ENCODE measurements at places on chromosomes 3 and 15.

- DNase-seq = no peak
These were observed 7.3 kb downstream of the PAQR5 start for GRCh38 chr15:69305933-69306568.

GRCh38 chr3:25423780-25424588, 4.1 kb upstream of the RARB start:
- DNase-seq = no peak

DNA sequence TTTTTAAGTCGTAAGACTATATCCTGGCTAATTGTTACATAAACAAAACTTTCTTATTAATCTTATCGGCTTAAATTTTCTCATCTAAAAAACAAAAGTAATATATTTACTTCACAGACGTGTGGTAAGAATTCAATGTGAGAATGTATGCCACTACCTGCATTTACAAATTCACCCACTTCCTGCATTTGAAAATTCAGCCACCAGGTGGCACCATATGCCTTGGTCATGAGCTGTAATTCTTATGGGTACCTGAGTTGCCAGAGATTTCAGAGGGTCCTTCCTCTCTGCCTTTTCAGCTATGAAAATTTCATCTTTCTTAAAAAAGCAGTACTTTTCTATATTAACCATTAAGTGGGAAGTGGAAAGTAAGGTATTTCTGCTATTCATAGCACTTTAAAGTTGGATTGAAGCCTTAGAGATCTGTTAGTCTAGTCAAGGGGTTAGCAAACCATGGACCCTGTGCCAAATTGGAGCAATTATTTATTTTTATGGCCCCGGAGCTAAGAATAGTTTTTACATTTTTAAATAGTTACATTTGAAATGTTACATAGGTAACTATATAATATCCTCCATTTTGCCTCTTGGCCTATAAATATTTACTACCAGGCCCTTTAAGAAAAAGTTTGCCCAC, 127.8 kb downstream of the HCN4 start:
- peak; percentile 12 for DNase-seq

DNA sequence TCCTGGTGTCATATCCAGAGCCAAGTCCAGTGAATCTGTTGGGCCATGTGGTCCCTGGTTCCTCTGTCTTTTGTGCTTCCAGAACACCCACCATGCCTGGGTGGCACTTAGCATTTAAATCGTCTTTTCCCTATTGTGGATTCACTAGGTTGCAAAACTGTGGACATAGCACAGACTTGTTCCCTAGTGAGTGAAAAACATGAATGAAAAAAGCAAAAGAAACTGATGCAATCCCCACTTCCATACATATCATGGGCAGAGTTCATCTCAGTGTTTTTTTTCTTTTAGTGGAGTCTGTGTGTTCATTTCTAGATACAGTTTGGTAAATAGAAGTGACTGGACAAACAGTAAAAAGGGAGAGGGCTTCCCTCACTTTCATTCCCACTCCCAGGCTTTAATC, 170.5 kb downstream of the SLCO3A1 start:
- DNase-seq = no peak

DNA sequence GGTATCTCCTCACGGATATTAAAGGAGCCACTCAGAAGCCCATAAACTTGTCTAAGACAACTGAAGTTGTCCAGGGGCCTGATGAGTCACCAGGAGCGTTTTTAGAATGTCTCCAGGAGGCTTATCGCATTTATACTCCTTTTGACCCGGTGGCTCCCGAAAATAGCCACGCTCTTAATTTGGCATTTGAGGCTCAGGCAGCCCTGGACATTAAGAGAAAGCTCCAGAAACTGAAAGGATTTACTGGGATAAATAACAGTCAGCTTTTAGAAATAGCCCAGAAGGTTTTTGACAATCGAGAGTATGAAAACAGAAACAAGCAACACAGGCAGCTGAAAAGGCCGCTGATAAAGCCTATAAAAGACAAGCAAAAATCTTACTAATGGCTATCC, 4.1 kb downstream of the DET1 start:
- no peak for DNase-seq

- DNase-seq = no peak
These were observed 11.0 kb upstream of the ADCY5 start for GRCh38 chr3:123459862-123460261.

DNA sequence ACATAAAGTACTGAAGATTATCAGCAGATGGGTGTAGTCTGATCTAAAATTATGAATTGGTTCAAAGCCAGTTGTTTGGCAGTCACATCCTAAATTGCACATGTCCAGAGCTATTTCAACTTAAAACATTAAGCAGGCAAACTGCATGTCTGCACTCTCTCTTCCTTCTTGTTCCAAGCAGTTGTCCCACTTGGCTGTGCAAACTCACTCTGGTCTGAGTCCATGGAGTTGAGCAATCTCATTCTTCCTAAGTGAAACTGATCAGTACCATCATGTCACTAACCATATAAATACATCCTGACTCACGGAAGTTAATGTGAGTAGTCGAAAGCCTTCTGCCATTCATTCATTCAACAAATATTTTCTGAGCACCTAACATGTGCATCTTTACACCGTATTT, 353.0 kb downstream of the ROBO1 start:
- DNase-seq = peak; percentile 49

DNA sequence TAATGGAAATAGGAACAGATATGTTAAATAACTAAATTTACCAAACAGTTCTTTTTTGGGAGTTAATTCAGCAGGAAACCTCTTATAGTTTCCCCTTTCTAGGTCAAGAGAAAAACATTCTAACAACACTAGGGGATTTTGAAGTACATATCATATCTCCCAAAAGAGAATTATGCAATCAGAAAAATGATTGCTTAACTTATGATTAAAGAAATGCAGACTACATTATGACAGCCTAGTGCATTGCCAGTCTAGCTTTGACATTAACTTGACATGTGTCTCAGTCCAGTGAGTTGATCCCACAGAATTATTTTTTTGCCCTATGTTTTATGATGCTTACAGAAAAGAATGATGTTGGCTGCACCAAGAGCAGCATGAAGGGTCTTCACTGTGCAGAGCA, 31.7 kb upstream of the NPHP3 start:
- no peak for DNase-seq

- DNase-seq = no peak
These were observed 589 bp upstream of the MAPKBP1 start for GRCh38 chr15:41773729-41774061.

GRCh38 chr15:31758126-31758525, 272.2 kb upstream of the CHRNA7 start:
- DNase-seq = no peak

DNA sequence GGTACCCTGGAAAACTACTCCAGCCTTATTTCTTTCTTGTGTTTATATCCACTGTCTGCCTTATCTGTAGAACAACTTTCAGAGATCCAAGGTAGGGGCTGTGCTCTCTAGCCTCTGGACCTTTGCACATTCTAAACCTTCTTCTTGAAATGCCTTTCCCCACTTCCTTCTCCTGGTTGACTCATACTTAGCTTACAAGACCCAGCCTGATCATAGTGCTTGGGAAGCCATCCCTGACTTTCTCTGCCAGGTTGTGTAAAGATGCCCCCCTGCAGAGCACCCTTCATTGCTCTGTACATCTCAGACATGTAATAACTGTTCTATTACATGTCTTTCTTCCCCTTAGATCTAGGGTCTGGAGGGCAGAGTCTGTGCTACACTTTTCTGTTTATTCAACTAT, 50.1 kb downstream of the PPM1L start:
- DNase-seq = no peak

DNA sequence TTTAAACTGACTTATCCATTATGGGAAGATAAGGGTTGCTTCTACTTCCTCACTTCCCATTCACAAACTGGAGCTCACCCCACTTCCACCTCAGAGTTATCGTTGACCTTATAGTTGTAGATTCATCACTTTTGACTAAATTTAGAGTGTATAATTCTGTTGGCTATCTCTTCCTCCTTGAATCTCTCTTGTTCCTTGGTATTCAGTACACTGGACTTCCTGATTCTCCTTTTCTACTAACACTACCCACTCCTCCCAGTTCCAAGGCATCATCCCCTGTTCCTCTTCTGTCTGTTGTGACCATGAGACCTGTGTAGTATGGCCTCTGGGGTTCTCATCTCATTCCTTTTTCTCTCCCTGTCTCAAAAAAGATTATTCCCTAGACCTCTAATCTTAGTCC, 5.9 kb upstream of the GPR87 start:
- DNase-seq = no peak

GRCh38 chr3:72163809-72164634, 379.1 kb upstream of the PROK2 start:
- no peak for DNase-seq

DNA sequence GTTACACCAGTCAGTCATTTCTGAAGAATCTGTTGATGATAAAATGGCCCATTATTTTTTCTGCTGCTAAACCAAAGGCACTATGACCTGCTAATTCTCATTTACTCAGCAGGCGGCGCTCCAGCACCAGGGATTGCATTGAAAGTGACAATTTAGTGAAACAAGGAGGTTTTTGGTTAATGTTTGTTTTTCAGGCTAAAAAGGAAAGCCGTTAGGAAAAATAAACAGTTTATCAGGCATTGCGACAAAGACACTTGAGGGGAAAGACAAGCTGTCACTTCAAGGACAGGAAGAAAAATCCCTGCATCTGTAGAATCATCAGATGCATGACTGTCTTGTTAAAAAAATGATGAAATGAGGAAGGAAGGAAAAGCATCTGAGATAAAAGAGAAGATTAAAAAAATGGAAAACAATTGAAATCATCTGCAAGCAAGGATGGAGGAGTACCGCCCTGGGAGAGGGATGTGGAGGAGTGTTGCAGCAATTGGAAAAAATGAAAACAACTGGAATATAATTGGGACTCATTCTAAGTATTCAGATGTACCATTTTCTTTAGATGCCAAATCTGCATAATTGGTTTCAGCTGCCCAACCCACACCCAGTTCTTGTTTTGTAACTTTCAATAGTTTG, 54.0 kb downstream of the NR1D2 start:
- DNase-seq = peak; percentile 38

DNA sequence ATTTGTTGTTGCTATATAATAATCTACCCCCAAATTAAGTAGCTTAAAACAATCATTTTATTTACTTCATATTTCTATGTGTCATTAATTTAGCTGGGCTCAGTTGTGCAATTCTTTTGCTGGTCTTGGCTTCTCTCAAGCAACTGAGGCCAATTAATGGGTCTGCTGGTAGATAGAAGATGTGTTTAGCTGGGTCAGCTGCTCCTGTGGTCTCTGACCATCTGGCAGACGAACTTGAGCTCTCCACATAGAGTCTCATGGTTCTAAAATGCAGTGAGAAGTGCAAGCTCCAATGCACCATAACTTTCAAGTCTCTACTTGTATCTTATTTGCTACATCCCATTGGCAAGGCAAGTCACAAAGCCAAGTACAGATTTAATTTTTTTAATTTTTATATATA, 515.6 kb downstream of the ZIC1 start:
- no peak for DNase-seq

- DNase-seq = no peak
These were observed 78.0 kb upstream of the POU1F1 start for GRCh38 chr3:87354398-87354797.

GRCh38 chr3:140035871-140036270, 100.9 kb downstream of the CLSTN2 start:
- DNase-seq = no peak

GRCh38 chr3:38163117-38163840, 2.1 kb upstream of the OXSR1 start:
- no peak for DNase-seq

DNA sequence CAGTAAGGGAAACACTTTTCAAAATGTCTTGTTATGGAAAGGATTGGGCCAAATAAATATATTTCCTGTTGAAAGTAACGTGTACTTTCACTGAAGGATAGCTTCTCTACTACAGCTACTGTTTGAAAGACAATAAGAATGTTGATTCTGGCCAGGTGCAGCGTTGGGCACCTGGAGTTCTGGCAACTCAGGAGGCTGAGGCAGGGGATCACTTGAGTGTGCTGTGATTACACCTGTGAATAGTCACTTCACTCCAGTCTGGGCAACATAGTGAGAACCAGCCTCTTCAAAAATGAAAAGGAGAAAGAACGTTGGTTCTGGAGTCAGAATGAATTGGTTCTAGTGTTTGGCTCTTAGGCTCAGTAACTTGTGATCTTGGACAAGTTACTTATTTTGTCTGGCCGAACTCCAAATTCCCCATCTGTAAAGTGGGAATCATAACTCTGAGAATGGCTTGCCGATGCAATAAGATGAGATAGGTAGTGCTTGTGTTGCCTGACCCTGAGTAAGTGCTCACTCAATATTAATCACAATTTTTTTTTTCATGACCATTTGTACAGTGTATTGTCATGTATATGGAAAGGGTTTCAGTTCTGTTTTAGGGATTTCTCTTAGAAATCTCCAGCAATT, 310.8 kb downstream of the PTPRG start:
- DNase-seq = no peak

GRCh38 chr3:149145356-149145755, 15.9 kb downstream of the HPS3 start:
- DNase-seq = no peak

GRCh38 chr3:188697127-188697526, 474.6 kb upstream of the TPRG1 start:
- DNase-seq = no peak

GRCh38 chr15:56934269-56934668, 15.8 kb downstream of the TCF12 start:
- no peak for DNase-seq

GRCh38 chr3:196270499-196270898, 17.0 kb downstream of the PCYT1A start:
- no peak for DNase-seq
